ENCODE measurements at places on chromosomes 13 and 19.

DNA sequence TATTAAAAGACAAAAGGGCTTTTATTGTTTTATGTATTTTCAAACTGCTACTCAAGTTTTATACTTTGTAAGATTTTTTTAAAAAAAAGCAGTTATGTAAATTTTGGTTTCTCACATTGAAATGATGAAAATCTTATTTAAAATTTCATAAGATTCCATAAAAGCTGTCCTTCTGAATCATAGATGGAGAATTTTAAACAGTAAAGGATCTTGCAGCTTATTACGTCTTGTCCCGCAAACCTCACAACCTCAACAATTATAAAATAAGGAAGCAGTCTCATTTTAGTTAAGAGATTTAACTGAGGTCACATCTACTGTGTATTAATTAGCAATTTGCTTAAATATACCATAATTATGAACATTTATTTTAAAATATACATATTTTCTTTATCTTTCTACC is 581.0 kb upstream of the SPRY2 start:
- DNase-seq = no peak

- no peak for DNase-seq
Observed at GRCh38 chr13:104632736-104633135, 1566.5 kb upstream of the SLC10A2 start.

DNA sequence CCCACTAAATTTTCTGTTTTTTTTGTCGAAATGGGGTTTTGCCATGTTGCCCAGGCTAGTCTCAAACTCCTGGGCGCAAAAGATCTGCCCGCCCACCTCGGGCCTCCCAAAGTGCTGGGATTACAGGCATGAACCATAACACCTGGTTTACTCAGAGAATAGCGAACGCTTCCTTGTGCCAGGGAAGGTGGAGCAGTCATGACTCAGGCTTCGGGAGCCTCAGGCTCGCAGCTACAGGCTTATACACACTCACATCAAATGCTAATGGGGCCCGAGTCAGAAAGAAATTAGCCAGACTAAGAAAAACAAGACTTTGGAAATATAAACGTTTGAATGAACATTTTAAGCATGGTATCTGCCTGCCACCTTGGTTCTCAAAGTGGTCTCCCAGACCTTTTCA is 11.0 kb upstream of the TPT1 start:
- no peak for DNase-seq

DNA sequence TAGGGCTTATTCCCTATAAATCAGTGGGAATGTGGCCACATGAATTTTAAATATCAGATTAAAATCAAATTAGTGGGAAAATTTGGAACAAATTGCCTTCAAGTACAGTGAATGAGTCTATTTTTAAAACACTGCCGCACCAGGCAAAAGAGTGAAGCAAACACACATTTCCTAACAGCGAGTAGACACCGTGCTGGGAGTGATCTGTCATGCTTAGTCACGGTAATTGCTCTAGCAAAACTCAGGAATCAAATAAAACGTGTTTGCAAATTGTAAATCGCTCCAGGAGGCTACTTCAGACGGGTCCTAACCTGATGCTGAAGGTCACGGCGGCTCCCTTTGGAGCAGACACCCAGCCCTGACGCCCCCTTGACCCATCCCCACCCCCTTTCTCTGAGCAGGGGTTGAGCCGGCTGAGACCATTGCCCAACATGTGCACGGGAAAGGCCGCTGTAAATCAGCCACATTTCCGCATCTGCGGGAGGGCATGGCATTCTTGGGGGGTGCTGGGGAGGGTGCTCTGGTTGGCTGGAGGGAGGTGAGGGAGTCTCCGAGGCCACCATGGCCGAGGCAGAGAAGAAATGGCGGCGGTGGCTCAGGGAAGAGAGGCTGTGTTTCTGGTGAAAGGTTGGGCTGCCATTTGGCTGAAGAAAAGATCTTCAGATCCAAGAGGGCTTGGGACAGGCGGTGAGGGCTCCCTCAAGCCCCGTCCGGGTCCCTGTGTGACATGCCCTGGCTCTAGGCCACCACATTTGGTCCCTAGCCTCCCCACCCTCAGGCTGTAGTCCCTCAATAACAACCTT is 8.9 kb downstream of the CEBPA start:
- peak; percentile 57 for DNase-seq

DNA sequence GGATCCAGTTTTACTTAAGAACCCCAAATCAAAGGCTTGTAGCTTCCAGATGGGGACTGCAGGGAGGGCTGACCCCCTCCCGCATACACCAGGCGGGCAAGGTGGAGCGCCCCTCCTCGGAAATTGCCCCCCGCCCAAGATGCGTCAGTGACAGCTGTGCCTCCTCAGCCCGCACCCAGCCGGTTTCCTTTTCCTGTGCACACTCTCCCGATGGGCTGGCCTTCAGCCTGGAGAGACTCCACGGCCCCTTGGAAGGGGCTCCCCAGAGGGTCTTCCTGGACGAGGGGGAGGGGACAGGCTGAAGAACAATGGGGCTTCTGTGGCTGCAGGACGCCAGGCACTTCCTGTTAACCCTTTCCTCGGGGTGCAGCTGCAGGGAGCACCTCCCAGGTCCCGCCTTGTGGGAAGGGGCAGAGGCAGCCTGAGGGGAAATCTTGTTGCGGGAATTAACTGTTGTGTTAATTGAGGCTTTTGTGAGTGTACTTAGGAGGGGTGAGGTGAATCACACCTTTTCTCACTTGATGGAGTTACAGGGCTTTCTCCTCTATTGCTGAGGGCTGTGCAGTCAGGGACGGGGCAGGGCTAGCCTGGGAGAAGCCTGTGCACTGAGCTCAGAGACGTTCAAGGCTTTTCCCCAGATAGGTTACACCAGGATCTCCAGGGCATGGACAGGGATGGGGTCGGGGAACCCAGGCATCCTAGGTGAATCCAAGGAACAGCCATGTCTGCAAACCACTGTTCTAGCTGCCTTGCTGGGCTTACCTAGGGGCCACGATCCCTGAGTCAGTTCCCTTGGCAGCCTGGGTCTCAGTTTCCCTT is 14.3 kb downstream of the IER2 start:
- DNase-seq = peak; percentile 79

- no peak for DNase-seq
Observed at GRCh38 chr19:29843180-29844051, 31.6 kb downstream of the CCNE1 start.

Data from fibroblast of skin of back (primary cell).